T-helper 17 cell (primary cell): ENCODE measurements at places on chromosomes 5 and 9. TPM values are rescaled to one million over a fixed set of nuclear protein-coding genes. Genes with fewer than 3 reads are reported as not detected.

CDC25C gene
- not detected for total RNA-seq

IFNA13 gene
- total RNA-seq: not detected

CARTPT gene
- not detected for total RNA-seq

BTNL3 gene
- total RNA-seq: not detected

C9orf153 gene
- 0.21 TPM for total RNA-seq

SLC46A2 gene
- total RNA-seq: not detected

SAPCD2 gene
- 0.39 TPM for total RNA-seq

FOXD4 gene
- not detected for total RNA-seq

DIRAS2 gene
- total RNA-seq: not detected

PCA3 gene
- total RNA-seq: not detected

PCDHB16 gene
- not detected for total RNA-seq

NANS gene
- total RNA-seq: 38.1 TPM

PCDHGA7 gene
- 0.25 TPM for total RNA-seq

TOR4A gene
- total RNA-seq: 4.0 TPM

SPINK13 gene
- not detected for total RNA-seq

FIBCD1 gene
- not detected for total RNA-seq

PTGDS gene
- total RNA-seq: 166 TPM

TAF11L11 gene
- not detected for total RNA-seq

NIM1K gene
- total RNA-seq: 0.76 TPM

IL33 gene
- total RNA-seq: not detected
